ENCODE measurements at places on chromosomes 4 and X.

DNA sequence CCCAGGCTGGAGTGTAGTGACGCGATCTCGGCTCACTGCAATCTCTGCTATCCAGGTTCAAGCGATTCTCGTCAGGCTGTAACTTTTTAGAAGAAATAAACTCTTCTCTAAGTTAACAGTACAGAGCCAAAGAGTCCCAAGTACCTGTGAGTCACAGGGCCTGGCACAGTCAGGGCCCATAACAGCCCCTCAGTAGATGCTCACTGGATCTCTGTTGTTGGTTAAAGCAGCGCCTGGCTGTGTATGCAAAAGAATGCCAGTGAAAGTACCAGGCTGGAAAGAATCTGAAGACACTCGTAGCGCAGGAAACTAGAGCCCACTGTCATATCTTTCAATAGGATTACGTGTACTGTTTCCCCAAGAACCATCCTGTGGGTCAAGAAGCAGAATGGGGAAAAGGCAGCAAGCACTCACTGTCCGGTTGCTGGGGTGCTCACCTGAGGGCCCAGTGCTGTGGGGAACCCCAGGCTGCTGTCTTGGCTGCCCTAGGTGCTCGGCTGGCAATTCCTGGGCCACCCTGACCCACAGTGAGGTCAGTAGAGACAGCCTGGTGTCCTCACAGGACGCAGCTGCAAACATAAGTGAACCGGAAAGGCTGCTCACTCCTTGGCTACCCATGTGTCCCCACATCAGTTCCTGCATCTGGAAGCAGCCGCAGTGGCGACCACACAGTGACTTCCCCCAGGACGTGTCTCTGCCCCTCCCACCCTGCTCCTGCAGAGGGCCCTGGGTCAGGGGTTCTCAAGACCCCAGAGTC, 3.1 kb upstream of the SLBP start:
- DNase-seq: no peak

- no peak for DNase-seq
These were observed 11.6 kb upstream of the BMP2K start for GRCh38 chr4:78764498-78764961.

DNA sequence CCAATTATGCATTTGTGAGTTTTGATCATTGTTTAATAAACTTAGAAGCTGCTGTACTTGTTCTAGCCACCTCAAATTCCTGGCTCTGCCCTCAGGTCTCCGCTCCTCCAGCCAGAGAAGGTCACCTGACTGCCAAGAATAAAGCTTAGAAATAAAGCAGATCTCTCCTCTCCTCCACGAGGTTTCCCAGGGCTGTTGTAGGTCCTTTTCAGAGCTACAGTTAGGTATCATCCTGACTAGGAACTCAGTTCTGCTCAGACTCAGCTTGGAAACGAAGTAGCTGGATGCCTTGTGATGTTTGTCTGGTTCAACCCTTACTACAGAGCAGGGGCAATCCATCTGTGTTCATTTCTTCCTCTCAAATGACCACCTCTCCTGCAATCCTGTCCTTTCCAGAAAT, 79.1 kb upstream of the RAPGEF2 start:
- no peak for DNase-seq

DNA sequence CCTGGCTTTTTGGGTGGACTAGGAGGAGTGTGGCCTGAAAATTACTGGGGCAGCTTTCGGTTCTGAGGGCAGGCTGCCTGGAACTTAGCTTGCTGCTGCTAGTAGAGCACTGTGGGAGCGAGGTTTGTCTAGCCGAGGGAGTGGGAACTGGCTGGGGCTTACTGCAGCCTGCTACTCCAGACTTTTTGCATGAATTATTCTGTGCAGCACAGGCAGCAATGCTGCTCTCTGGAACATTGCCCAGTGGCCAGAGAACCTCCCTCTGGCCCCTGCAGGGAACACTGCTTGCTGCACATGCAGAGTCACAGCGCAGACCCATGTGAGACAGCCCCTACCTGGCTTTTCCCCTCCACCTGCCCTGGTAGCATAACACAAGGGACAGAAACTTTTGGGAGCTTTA, 263.9 kb upstream of the SLITRK2 start:
- no peak for DNase-seq

GRCh38 chr4:143668930-143669552, 31.4 kb downstream of the FREM3 start:
- no peak for DNase-seq

DNA sequence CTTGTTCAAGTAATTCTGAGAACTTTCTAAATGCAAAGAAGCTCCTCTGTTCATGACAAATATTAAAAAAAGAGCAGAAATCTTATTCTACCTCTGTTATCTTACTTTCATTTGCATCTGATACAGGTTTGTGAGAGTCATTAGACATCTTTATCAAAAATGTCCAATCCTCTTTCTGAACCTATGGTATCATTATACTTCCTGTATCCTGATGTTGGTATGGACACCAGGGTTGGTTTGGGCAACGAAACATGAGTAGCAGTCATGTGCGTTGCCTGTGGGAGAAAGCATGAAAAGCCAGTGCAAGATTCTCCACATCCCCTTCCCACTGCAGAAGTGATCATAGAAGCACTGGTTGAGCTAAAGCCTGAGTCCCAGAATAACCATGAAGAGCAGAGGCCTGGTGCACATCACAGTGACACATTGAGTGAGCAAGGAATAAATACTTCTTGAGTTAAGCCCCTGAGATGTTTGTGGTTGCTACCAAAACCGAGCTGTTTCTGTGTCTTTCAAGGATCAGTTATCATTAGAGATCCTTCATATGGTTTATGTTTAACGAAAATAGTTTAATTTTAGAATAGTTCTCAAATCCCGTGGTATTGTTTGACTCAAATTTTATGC, 197.2 kb downstream of the BANK1 start:
- no peak for DNase-seq

GRCh38 chr4:154626793-154627484, 14.5 kb upstream of the FGG start:
- DNase-seq: no peak

DNA sequence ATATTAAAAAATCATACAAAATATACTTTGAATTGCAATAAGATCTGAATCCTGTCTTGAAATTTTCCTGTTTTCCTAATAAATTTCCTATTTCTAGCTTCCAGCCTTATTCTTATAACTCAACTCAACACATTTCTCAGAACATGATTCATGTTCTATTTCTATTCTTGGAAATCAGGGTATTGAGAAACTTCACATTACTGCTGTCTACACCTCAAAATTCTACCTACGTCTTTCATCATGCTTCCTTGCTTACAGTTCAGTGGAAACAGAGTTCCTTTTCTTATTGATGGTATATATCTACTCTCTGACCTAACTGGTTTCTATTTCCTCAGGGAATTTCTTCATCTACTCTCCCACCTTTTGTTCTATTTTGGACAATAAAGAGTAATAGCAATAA, 2139.0 kb downstream of the ARAP2 start:
- DNase-seq: no peak

Measured in T1000 (cell line).